ENCODE measurements at places on chromosomes 5 and 9.

- no peak for DNase-seq
These were observed 26.2 kb downstream of the INVS start for GRCh38 chr9:100125236-100125635.

DNA sequence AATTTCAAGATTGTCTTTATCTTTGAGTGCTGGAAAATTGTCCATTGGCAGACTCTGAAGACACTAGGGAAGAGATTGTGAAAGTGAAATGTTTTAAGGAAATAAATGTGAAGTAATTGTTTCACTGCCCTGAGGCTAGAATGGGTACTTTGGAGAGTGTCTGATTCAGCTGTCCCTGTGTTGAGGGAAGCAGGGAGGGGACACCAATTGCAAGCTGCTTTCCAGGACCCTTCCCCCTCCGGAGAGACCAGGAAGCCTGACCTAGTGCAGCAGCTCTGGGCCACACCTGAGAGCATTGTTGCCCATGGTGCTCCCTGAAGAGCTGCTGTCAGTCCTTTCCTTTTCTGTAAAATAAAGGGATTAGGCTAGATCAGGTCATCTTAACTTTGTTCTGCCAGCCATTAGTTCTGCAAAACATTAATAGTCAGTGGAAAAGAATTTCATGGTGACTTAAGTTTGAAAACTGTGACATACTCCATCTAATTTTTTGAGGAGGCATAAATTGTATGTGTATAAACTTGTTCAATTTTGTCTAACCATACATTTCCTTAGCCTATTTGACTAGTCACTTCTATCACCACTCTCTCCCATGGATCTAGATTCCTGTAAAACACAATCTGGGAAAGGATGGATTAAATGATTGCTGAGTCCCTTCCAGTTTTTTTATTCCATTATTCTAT is 18.8 kb downstream of the MAP1B start:
- DNase-seq = no peak

GRCh38 chr5:117065161-117065560 is 490.5 kb upstream of the SEMA6A start:
- no peak for DNase-seq

- no peak for DNase-seq
These were observed 21.1 kb downstream of the CLPTM1L start for GRCh38 chr5:1323803-1324173.

DNA sequence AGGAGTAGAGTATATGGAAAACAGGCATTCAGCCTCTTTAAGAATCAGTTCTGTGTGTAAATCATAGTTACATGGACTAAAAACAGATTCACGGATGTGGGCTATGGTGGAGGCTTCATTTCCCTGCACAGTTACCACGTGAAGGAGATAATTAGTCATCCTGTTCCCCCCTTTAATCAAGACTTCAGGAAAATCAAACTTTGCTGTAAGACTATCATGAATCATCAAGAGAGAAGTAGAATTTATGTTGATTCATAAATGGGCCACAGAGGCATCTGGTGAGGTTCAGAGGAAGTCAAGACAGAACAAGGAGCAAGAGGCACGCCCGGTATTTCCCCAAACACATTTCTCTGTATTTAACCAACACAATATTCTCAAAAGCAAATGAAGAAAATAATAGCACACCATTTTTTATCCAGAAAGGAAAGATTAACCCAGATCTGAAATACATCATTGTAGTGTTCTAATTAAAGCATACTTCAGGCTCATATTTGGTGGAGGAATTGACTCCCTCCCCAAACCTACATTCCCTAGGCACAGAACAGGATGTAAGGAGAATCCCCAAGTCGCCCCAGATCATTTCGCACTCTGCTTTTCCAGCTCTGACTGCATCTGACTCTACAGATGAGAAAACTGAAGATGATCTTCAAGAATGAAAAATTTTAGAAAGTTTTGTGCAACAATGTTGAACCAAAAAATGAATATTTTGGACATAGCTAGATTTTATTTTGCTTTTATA is 175.8 kb upstream of the GAS1 start:
- DNase-seq = no peak

GRCh38 chr9:129696944-129697655 is 31.7 kb downstream of the PRRX2 start:
- DNase-seq = no peak

- DNase-seq = no peak
These were observed 3.6 kb downstream of the SLC24A2 start for GRCh38 chr9:19785230-19785629.

GRCh38 chr9:86794391-86795046 is 152.8 kb downstream of the GAS1 start:
- no peak for DNase-seq

Data from NCI-H2227 treated with DMSO at 0.1 percent for 48 hours (cell line).